ENCODE measurements at places on chromosomes 12 and 14.
A peak's percentile ranks its signal among the peaks of the same experiment; 100 is the strongest.

- no peak for DNase-seq
Measured at GRCh38 chr12:33653362-33653761, 213.7 kb upstream of the SYT10 start.

GRCh38 chr14:94491511-94491910, 15.5 kb upstream of the SERPINA9 start:
- no peak for DNase-seq

DNA sequence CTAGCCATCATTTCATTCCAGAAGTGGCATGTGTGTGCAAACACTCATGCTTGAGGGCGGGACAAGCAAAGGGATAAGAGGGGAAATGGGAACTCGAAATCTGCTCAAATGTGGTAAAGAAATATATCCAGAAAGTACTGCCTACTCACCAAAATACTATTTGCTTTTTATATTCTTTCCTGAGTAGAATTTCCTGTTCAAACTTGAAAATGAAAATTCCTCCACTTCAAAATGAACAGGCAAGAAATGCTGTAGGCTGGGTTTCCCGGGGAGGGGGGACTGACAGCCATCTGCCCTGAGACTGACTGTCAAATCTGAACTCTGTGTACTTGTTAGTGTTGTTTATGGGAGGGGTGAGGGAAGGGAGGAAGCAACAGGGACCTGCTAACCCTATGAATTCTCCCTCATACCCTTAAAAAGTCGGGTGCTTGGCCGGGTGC, 34.6 kb downstream of the NTF3 start:
- no peak for DNase-seq

DNA sequence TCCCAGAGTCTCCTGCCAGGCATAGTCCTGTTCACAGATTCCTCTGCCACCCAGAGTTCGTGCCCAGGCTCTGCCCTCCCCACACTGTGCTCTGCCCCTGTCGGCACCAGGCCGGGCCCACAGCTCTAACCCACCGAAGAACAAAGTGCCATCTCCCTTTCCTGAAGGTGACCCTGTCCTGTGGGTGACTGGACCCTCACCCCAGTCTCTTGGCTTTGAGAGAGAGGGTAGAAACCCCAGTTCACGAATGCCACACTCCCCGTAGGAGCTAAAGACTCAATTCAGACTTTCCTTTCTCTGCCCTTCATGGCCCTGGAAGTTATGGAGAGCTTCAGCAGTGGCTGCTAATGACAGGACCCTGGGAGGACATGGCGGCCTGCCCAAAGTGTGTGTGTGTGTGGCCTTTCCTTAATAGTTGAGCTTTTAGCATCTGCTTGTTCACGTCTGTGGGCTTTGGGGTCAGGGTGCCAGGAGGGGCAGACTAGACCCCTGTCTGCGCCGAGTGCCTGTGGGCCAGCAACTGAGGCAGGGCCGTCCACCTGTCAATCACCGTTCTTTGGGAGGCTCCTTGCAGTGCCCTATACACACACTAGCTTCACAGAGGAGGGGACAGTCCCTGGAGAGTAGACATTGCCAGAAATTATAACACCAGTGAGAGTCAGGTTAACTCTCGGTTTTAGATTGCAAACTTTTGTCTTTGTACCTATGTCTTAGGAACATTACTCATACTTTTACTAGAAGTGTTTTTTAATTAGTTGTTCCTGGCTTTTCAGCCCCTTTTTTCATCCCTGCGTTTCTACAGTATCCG, 84.6 kb upstream of the DYNC1H1 start:
- DNase-seq, result no peak

- no peak for DNase-seq
Measured at GRCh38 chr12:2286047-2286446, 233.3 kb downstream of the CACNA1C start.

GRCh38 chr12:31574803-31575575, 15.9 kb downstream of the DENND5B start:
- DNase-seq, result no peak

- DNase-seq, result no peak
Measured at GRCh38 chr14:23468704-23469126, 788 bp upstream of the NGDN start.

DNA sequence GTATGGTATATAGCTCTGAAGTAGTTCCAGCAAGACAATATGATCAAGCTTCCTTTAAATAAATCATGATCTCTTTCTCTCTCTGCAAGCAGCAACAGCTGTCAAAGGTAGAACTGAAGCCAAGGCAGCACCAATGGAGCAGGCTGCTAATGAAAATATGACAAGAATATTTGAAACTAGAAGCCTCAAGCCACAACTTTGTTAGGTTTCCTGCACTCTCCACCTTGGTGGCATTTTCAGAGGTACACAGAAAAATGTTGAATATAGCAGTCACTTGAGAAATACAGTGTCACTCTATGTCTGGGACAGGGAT, 43.8 kb upstream of the PSMA6 start:
- DNase-seq, result no peak

GRCh38 chr12:62785941-62786559, 148.9 kb downstream of the PPM1H start:
- peak; percentile 73 for DNase-seq

- no peak for DNase-seq
Measured at GRCh38 chr14:32345311-32345791, 16.3 kb downstream of the AKAP6 start.

Data from HL-60 (cell line).